ENCODE measurements at places on chromosomes 1 and 21.

DNA sequence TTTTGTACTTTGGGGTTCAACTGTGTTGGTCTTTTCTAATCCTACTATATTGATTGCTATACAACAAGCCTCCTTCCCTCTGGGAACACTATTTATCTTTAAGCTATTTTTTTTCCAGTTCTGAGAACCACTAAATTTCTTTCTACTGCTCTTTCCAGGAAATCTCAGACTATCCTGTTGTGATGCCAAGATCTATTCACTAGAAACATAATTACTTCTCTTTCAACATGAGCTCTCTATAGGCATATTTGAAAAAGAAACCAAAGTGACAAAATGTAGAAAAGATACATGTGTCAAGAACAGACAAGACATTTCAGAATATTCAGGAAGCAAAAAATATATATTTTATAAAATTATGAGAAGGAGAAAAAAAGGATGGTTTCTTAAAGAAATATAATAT, 82.9 kb downstream of the SLC44A5 start:
- no peak for DNase-seq

GRCh38 chr1:26996024-26996423, 2.5 kb downstream of the TRNP1 start:
- DNase-seq: no peak

GRCh38 chr1:218242171-218242570, 42.9 kb upstream of the RRP15 start:
- DNase-seq: no peak

- no peak for DNase-seq
Observed at GRCh38 chr1:87135329-87135712, 193.4 kb upstream of the LMO4 start.

GRCh38 chr1:59674595-59674994, 140.2 kb upstream of the HOOK1 start:
- DNase-seq: no peak

GRCh38 chr1:116330342-116330652, 42.7 kb upstream of the ATP1A1 start:
- no peak for DNase-seq

DNA sequence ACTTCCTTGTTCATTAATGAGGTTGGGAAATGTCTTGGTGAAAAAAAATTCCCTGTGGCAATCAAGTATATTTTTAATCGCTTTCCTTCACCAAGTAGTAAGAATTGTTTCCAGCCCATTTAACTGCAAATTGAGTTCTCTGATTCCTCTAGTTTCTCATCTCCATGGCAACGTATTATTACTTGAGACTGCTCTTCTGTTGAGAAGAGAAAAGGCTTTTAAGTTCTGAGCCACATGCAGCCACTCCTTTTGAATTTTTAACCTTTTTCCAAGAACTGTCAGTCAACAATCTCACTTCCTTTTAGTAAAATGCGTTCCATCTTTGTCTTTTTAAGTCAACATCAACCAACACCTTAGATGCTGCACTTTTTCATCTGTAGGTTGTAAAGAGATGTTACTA, 75.7 kb upstream of the KIAA1614 start:
- no peak for DNase-seq

GRCh38 chr1:180892675-180893074, 20.0 kb upstream of the KIAA1614 start:
- no peak for DNase-seq

Measured in stimulated activated CD8-positive, alpha-beta memory T cell treated with anti-CD3 and anti-CD28 coated beads, Interleukin-7, amount 100 ng/mL, for 1 hour (primary cell).